MM.1S (cell line): ENCODE measurements at places on chromosomes 2 and 18.

- DNase-seq, result no peak
Measured at GRCh38 chr18:30103881-30104280, 938.7 kb downstream of the DSC3 start.

DNA sequence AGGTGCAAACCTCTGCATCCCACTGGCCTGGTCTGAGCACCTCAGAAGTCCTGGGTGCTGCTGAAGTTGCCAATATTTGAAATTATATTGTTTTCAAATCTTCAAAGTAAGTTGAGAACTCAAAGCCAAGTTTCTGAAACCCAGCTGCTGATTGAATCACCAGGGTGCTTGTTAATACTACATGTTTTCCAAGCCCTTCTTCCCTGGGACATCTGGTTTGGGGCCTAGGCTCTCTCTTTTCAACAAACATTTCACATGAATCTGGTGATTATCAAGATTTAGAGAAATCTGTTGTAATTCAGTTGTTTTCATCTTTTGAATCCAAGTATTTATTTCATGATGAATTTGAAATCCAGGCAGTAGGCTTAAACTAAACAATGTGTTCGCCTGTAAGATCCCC is 24.4 kb downstream of the MLPH start:
- no peak for DNase-seq

DNA sequence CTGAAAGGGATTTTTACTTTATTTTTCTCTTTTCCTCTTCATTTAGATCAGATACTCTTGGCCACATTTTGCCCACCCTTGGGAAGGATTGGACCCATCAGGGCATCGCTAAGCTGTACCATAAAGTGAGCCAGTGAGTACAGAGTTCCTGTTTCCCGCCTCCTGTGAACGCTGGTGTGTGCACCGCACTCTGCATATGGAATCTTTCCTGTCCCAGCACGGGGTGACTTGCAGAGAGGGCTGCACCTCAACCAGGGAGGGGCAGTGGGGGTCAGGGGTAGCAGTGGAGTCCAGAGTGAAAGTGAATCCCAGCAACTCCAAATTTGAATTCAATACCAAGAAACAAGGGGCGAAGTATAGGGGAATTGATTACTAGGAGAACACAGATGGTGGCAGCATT is 58.6 kb downstream of the LPIN1 start:
- DNase-seq, result no peak

GRCh38 chr2:64818664-64819060 is 164.9 kb upstream of the SERTAD2 start:
- no peak for DNase-seq

GRCh38 chr2:69384618-69385081 is 2.4 kb downstream of the GFPT1 start:
- DNase-seq, result no peak

DNA sequence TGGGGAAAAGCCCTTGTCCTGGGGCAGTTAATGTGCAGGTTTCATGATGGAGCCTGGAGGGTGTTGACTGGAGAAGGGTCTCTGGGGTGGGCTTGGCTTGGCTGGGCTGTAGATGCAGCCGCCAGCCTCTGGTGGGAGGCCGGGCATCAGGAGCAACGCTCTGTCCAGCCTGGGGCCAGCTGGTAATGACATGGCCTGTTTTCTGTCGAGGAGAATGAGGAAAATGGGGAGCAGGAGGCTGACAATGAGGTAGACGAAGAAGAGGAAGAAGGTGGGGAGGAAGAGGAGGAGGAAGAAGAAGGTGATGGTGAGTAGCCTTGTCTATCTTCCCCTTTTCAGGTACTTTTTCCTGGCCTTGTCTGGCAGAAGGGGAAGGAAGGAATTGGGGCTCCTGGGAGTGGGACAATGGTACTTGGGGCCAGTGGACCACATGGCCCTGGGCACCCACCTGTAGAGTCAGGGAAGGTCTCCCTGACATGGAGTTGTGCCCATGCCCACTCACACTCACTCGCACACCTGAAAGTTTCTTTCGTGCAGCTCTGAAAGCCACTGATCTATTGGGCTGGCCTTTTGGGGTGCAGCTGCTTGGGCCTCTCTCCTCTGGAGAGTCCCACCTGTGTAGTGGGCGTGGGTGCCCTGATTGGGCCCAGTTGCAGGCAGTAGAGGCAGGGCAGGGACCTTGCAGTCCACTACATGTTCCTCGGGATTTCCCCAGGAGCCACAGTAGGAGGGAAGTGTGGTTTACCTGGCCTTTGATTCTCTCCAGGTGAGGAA is 3.5 kb downstream of the PTMA start:
- no peak for DNase-seq

DNA sequence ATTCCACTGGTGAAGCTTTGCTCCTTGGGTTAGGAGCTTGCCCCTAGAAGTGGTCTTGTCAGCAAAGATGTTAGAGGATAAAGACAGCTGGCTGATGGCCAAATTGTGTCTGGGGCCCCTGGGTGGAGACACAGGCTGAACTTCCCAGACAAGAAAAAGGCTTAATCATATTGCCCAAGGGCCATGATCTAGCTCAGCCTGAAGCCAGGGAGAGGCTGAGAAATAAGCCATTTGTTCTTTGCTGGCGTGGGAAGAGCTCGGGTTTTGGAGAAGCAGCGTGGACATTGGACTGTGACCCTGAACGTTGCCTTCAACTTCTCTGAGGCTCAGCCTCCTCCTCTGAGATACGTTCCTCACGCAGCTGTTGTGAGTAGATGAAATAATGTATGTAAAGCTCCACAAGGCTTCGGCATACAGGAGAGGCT is 153.0 kb downstream of the ZFP36L2 start:
- no peak for DNase-seq

GRCh38 chr2:11286323-11286722 is 58.1 kb downstream of the ROCK2 start:
- no peak for DNase-seq

GRCh38 chr2:189265696-189266320 is 86.2 kb upstream of the COL5A2 start:
- no peak for DNase-seq

- DNase-seq, result no peak
Measured at GRCh38 chr18:36415625-36416024, 118.1 kb downstream of the FHOD3 start.

- DNase-seq, result no peak
Measured at GRCh38 chr2:932320-933115, 18.1 kb upstream of the SNTG2 start.

- DNase-seq, result peak; percentile 93
Measured at GRCh38 chr2:125397535-125398251, 1258.3 kb upstream of the GYPC start.

DNA sequence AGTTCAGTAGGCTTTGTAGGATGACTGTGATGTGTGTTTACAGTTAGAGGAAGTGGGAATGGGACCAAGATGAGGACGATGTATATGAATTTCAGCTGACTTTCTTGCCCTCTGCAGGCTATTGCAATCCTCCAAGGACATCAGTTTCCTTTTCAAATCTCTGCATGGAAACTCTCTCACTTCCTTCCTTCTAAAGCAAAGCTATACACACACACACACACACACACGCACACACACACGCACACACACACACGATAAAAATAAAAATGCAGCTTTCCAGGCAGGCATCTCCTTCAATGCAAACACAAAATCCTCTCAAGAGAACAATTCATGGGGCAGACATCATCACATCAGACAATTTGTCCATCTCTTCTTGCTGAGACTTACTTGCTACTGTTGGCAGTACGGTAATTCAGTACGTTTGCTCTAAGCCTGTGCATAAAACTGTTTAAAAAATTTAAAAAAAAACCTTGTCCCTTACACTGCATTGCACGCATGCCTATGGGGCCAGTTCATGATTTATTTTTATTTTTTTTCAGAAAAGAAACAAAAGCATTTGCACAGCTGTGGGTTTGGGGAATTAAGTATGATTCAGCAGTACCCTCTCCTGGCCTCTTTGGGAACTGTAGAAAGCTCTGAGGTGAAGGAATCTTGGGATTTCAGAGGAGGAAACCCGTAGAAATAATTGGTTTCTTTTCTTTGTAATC is 27.1 kb upstream of the ICOS start:
- peak; percentile 59 for DNase-seq

DNA sequence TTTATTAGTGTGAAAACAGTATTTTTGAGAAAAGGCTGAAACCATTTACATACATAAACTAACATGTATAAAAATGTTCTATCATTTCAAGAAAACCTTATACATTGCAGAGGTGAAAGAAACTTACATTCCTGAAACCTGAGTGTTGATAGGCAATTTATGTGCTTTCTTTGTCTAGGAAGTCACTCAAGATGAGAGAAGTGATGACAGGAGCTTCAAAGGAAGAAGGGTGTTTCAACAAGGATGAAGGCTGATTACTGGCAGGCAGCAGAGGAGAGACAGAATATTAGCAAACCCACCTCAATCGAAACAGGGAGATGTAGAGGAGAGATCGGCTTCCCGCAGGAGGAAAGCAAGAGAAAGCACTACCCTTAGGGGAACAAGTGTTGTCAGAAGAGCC is 124.9 kb downstream of the PRELID3A start:
- DNase-seq, result no peak

DNA sequence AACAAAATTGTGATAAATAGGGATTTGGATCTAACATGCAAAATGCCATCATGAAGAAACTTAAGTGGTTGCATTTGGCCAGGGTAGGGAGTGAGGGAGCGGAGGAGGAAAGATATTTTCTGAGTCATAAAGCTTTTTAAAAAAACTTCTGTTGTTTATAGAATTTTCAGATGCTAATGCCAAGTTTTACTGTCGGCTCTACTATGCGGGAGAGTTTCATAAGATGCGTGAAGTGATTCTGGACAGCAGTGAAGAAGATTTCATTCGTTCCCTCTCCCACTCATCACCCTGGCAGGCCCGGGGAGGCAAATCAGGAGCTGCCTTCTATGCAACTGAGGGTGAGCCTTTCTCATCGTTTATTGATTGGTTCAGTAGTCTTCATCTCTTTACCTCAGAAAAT is 56.0 kb upstream of the PTH2R start:
- no peak for DNase-seq

- no peak for DNase-seq
Measured at GRCh38 chr18:46084431-46084830, 12.4 kb upstream of the PSTPIP2 start.

DNA sequence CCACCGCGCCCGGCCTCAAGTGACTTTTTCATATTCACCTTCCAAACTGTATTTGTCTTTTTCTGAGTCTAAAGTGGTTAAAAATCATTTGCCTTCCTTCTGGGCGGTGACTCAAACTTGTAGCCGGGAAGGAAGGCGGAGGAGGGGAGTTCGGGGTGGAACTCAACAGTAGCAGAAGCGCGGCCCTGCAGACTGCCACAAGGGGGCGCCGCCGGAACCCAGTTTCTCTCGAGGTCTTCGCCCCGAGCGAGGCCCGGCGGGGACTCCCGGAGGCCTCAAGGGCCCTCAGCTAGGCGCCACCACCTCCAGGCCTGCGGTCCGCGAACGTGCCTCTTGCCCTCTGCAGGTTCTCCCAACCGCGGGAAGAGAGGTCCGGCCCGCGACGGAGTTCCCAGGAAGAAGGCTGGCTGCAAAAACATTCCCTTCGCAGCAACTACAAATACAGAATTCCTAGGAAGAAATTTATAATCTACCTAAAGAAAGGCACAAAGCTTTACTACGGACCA is 16.8 kb upstream of the ITM2C start:
- DNase-seq, result peak; percentile 91

GRCh38 chr2:213958086-213958485 is 452.8 kb upstream of the VWC2L start:
- no peak for DNase-seq

DNA sequence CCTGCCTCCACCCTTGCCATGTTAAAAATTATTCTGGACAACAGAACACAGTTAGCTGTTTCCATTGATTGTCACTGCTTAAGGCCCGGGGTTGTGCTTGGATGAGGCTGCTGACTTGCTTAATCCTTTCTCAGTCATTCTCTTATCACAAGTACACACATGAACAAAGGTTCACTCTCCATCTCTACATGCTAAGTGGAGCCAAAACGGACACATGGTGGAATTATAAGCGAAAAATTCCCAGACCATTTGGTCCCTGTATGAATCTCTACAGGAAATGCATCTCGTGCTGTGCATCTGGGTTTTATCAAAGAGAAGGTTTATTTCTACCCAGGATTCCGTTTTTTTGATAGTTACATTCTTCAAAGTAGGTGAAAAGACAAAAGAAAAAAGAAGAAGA is 177.5 kb upstream of the ETAA1 start:
- no peak for DNase-seq

- no peak for DNase-seq
Measured at GRCh38 chr2:64881037-64881492, 108.1 kb upstream of the SLC1A4 start.

- no peak for DNase-seq
Measured at GRCh38 chr2:120812866-120813265, 77.2 kb downstream of the GLI2 start.

- DNase-seq, result peak; percentile 74
Measured at GRCh38 chr18:48445540-48445939, 36.4 kb upstream of the ZBTB7C start.

GRCh38 chr18:35938562-35938961 is 33.9 kb upstream of the RMP24 start:
- no peak for DNase-seq

GRCh38 chr2:79861059-79861374 is 348.2 kb downstream of the CTNNA2 start:
- DNase-seq, result no peak

- DNase-seq, result no peak
Measured at GRCh38 chr18:48036226-48036625, 105.8 kb upstream of the SMAD2 start.

- DNase-seq, result no peak
Measured at GRCh38 chr2:194566907-194567660, 1089.9 kb upstream of the SLC39A10 start.

DNA sequence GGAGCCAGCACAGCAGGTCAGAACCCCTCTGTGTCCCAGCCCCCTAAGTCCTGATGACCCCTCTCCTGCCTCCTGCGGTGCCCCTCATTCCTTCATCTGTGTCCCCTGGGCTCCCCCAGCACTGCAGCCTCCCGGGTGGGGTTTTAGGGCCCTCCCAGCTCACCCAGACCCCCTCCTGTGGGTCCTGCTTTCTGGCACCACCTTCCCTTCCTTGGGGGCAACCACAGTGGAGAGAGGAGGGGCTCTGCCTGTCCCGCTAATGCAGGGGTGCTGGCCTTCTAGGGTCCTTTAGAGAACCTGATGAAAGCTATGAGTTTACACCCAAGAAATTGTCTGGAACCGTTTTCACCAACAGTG is 42.7 kb upstream of the ALPP start:
- no peak for DNase-seq

- DNase-seq, result no peak
Measured at GRCh38 chr2:352696-353095, 64.8 kb upstream of the ALKAL2 start.

- DNase-seq, result no peak
Measured at GRCh38 chr2:137117385-137117784, 352.0 kb downstream of the THSD7B start.

GRCh38 chr2:155690785-155691184 is 641.7 kb downstream of the NR4A2 start:
- DNase-seq, result no peak
